Spleen (tissue), 13 donors: ENCODE measurements at places on chromosomes 3 and 15. TPM values are rescaled to one million over a fixed set of nuclear protein-coding genes. Genes with fewer than 3 reads are reported as not detected.

Gene CDAN1
- 15.4 TPM for total RNA-seq

DNA sequence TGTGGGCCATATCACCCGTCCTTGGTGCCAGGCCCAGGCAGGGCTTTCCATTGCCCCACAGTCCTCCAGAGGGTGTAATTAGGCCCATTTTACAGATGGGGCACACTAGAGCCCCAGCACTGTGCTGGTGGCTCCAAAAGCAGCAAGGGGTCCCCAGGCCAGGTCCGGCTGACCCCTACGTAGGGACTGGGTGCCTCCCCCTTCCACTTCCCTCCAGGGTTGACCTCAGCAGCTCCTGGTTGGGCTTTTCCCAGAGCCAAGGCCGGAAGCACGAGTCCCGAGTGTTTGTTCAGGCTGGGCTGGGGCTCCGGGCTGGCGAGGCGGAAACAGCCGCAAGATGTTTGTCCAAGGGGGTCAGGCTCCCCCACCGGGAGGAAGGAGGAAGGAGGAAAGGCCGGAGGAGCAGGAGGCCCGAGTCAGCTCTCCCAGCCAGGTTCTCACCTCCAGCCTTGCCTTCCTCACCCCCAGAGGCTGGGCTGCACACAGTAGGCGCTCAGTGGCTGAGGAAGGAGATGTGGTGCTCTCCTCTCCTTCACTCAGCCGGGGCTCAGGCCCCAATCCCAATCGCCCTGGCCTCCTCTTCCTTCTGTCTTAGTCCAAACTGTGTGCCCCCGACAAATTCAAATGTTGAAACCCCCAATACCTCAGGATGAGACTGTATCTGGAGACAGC lies 17.1 kb upstream of the PLXND1 start:
- peak; percentile 85 for DNase-seq

- no peak for DNase-seq
These were observed at the start of gene LTK for GRCh38 chr15:41513506-41514227. Gene LTK (minus strand): TSS chr15:41513827. CDS start chr15:41513709, 118 bp downstream.

Gene BCL6
- total RNA-seq, result 133 TPM

Gene PDZRN3
- total RNA-seq, result 2.3 TPM

- DNase-seq, result no peak
These were observed 422.2 kb upstream of the SGO1 start for GRCh38 chr3:20608054-20608738.

GRCh38 chr3:75224412-75224811 lies 439.7 kb upstream of the FRG2C start:
- DNase-seq, result no peak

GRCh38 chr15:87500240-87500639 lies 756.3 kb downstream of the NTRK3 start:
- no peak for DNase-seq

Gene C3orf49
- total RNA-seq, result not detected

DNA sequence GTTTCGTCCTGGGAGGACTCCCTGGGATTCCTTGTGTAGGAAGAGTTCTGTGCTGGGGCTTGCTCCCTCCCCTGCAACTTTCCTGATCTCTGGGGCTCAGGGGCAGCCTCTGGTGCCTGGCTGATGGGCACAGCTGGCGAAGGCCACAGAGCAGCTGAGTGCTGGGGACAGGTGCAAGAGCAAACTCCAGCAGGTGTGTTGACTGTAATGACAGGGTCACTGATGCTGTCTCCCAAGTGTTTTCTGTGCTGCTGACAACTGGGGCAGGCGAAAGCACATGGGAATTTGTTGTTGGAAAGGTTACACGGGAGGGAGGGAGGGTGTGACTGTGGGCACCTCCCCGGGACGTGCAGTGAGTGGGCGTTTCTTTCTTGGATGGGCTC lies 21.6 kb downstream of the CPN2 start:
- DNase-seq, result no peak
